ENCODE measurements at places on chromosomes 3 and 15.

DNA sequence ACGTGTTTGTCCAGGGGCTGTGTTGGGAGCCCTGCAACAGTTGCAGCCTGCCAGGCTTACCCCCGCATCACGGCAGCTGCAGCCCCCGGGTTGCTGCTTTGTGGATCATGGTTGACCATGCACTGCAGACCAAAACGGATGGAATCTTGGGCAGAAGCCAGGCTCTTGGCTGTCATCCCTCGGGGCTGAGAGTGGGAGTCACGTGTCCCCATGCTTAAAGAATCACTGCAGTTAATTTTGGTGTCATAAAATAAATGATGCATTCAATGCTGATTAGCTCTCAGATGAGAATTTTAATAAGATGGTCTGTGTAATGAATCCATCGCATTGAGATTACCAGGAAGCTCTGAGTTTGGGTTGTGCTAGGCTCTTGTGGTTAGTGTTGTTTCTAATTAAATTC lies 115.6 kb downstream of the CHDH start:
- no peak for DNase-seq

- DNase-seq, result peak; percentile 61
Measured at GRCh38 chr3:153162513-153163392, 727 bp downstream of the RAP2B start.

DNA sequence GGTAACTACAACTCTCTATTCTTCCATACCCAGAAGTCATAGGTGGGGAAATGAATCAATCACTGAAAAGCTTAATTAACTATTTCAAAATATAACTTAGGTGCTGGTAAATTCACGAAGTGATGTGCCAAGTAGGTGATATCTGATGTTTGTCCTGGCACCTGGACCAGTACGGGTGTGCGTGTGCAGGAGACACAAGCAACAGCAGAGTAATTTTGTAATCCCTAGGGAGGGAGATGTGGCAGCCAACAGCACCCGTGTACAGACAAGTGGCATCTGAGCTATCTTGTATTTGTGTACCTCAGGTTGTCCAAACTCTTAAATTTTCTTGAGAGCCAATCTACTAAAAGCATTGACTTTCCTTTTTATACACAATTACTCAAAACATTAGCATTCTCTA lies 22.8 kb downstream of the USF3 start:
- no peak for DNase-seq

DNA sequence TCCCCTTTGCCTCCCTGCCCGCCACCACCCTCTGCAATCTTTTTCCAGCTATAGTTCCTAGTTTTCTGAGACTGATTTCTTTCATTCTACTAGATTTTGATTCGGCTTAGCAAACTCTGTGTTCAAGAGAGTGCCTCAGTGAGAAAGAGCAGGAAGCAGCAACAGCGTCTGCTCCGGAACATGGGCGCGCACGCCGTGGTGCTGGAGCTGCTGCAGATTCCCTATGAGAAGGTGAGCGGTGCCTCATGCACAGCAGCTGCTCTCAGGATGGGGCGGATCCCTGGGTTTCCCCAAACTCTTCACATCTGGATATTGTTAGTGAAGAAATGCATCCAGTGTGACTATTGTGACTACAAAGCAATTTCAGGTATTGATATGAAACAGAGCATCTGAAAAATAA lies 191.8 kb downstream of the ITPR1 start:
- no peak for DNase-seq

DNA sequence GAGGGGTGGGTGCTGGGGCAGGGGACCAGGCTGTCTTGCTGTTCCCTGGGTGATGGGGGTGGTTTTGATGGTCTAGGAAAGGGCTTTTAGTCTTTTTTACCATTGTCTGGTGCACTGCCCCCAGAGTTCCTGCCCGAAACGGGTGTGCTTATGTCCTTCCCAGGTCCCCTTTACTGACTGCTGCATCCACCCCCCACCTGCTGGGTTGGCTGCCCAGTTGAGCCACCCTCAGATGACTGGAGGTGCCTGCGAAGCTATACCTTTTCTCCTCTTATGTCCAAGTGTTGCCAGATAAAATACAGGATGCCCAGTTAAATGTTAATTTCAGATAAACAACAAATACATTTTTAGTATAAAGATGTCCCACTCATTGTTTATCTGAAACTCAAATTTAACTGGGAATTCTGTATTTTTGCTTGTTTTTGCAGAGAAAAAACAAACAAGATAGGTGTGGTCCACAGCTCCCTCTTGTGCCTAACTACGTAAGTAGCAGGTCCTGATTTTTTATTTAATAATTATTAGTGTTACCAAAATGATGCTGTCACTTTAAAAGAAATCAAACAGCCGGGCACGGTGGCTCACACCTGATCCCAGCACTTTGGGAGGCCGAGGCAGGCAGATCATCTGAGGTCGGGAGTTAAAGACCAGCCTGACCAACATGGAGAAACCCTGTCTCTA lies 6.1 kb upstream of the RPP14 start:
- DNase-seq, result no peak

- no peak for DNase-seq
Measured at GRCh38 chr3:4340411-4341335, 37.5 kb downstream of the SETMAR start.

GRCh38 chr15:90287101-90287500 lies 21.6 kb downstream of the NGRN start:
- no peak for DNase-seq

GRCh38 chr3:64134882-64135281 lies 90.4 kb downstream of the PRICKLE2 start:
- no peak for DNase-seq

GRCh38 chr3:192915304-192915703 lies 2.4 kb downstream of the MB21D2 start:
- DNase-seq, result no peak

DNA sequence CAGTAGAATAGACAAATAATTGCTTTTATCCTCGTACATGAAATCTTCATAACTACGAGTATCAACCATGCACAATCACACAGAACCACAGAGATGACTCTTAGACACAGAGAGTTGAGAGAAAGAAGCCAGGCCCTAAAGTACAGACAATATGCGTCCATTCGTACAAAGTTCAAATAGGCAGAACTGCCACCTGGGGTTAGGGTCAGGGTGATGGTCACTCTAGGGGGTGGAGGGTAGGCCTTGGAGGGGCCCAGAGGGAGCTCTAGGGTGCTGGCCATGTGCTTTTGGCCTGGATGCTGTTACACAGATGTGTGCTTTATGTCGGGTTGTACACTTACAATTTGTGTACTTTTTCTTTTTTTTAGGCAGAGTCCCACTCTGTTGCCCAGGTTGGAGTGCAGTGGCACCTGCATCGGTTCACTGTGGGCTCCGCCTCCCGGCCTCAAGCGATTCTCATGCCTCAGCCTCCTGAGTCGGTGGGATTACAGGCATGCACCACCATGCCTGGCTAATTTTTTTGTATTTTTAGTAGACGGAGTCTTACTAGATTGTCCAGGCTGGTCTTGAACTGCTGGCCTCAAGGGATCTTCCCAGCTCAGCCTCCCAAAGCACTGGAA lies 65.9 kb upstream of the KLF13 start:
- no peak for DNase-seq

DNA sequence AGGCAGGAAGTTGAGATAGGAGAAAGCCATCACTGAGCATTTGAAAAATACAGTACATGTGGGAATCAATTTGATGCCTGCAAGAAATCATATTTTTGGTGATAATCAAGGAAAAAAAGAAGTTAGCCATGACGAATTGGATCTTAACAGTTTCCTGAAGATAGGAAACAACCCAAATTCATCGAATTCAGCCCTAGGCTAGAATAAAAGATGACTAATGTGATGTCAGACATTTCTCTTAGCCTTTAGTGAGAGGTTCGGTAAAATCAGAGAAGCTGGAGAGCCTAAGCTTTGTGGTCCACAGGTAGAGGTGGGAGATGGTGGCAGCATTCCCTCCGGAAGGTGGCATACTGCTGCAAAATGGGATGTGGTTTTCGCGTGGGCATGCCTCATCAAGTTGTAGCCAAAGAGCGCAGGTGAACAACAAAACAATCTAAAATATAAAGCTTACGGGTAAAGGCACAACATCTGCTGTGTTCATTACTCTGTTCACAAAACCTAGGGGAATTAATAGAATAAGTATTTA lies 144.1 kb upstream of the ALCAM start:
- DNase-seq, result no peak

DNA sequence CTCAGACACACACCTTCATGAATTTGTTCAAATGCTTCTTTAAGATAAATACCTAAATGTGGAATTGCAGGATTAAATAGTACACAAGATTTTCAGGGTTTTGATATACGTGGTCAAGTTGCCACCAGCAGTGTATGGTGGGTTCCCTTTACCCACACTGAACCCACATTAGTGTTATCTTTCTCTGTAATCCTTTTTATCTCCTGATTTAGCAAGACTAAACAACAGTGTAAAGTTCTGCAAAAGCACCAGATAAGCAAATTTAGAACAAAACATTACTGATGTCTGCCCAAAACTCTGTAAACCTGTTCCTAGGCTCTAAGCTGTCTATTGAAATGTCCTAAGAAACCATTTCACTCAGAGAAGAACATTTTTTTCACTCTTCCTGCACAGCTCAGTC lies 352.9 kb downstream of the FHIT start:
- no peak for DNase-seq

DNA sequence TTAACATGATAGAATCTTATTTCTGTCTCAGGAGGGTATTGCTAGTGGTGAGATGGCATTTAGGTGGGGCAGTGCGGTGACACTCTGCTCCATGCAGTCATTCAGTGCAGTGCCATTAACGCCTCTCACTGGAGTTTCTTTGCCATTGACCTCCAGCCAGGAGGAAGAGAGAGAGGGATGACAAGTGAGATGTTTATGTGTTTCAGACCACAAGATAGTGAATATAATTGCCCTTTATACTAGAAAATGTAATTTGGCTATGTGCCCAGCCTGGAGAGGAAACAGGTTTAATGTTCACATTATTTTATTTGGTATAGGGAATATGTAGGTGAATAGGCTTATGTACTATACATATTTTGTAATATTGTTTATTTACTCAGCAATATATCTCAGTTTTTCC lies 84.5 kb downstream of the ZIC1 start:
- no peak for DNase-seq

DNA sequence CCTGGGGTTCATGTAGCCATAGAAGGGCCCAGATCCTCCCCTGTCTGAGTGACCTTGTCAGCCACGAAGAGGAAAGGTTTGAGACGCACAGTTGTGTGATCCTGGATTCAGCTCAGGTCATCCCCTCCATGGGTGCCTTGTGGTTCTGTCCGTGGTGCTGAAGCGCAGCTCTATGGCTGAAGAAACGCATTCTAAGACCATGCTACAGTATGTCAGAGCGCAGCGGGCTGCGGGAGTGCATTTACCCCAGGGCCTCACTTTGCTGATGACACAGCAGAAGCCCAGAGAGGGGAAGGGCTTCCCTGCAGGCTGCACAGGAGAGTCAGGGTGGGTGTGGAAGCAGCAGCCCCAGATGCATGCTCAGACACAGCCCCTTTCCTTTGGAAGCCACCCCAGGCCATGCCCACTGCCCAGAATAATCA lies 68.8 kb upstream of the IQSEC1 start:
- no peak for DNase-seq

DNA sequence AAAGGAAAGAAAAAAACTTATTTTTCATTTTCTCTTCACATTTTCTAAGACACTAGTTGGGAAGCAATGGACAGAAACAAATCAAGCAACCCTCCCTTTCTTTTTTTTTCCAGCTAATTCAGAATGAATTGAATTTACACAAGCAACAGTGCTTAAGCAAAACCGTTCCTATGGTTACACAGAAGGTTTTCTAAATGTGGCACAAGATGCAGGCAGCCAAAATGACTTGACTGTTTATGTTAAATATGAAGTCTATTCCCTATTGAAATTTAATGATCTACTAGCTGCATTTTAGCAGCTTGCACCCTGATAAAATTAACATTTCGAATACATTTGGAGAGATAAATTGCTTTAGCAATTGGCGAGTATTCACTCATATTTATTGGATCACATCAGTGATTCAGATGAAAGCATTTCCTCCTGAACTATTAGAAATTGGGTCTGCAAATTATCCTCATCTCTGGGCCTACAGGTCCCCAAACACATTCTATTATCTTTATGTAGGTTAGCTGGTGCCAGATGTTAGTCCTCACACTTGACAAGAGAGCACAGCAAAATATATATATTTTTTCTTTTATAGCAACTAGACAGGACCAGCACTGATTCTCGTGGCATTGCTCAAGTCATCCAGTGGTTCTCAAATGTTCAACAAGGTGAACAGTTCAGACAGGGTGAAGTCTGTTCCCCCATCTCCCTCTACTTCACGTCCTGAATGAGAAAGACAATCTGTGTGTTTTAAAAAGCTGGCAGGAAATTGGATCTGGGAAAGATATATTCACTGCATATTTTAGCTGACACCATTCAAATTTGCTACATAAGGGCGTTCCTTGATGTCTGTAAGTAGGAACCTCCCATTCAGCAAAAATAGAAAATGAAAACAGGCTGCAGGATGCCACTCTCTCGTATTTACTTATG lies 463.6 kb upstream of the KCNMB2 start:
- DNase-seq, result no peak

DNA sequence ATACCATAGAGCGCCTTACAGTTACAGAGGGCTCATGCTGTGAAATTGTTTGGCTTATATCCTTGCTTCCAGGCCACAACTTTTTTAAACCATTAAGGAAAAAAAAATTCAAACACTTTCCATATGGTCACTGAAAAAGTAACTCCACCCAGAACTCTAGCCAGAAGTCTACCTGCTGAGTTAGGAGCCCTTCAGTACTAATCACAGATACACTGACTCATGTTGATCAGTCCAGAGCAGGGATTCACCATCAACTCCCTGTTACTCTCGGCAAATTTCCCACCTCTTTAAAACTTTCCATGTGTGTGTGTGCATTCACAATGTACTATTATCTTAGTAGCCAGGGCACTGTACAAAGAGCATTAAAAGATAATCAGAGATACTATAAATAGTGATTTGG lies 372.8 kb downstream of the MAGI1 start:
- no peak for DNase-seq

DNA sequence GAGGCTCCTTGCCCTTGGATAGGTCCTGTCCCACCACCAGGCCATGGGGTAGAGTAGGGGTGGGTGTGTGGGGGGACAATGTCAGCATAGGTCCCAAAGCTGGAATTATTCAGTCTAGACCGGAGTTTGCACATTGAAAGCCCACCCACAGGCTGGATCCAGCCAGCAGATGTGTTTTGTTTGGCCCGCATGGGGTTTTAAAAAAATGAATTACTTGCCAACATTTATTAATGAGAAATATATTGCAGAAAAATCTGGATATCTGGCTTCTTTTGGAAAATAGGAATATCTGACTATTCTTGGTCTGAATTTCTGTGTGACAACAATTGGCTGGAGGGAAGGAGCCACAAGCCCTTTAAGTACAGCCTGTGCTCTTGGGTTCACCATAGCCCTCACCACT lies 17.3 kb upstream of the LRIG1 start:
- DNase-seq, result no peak

DNA sequence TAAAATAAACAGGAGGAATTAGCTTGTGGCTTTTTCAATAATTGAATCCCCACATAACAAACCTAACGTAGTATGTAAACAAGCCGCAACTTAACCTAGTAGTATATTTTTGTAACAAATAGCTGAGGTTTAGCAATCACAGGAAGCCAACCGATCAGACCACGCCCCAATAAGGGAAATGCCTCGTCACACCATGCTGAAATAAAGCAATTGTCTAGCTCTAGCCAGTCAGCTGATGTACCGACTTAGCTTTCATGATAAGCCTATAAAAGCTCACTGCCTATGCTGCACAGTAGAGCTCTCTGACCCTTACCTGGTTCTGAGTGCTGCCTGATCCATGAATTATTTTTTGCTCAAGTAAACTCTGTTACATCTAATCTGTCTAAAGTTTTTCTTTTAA lies 208.9 kb downstream of the ROBO1 start:
- no peak for DNase-seq

Data from stimulated activated naive CD8-positive, alpha-beta T cell treated with anti-CD3 and anti-CD28 coated beads, Interleukin-15, amount 100 ng/mL, for 72 hours (primary cell).